ENCODE measurements at places on chromosomes 2 and 18. TPM values are rescaled to one million over a fixed set of nuclear protein-coding genes. Genes with fewer than 3 reads are reported as not detected.

IL1RL1 gene
- total RNA-seq, result not detected

TRIM43 gene
- 0.33 TPM for total RNA-seq

LIPG gene
- total RNA-seq, result 0.39 TPM

MEP1B gene
- total RNA-seq, result 0.11 TPM

KCNK3 gene
- total RNA-seq, result not detected

ANO7 gene
- not detected for total RNA-seq

ALPI gene
- not detected for total RNA-seq

XDH gene
- 0.11 TPM for total RNA-seq

HTR2B gene
- total RNA-seq, result under 0.01 TPM

MERTK gene
- 31.3 TPM for total RNA-seq

SRD5A2 gene
- total RNA-seq, result not detected

CEP68 gene
- total RNA-seq, result 6.6 TPM
